ENCODE measurements at places on chromosomes 6 and 20. TPM values are rescaled to one million over a fixed set of nuclear protein-coding genes. Genes with fewer than 3 reads are reported as not detected.

DNA sequence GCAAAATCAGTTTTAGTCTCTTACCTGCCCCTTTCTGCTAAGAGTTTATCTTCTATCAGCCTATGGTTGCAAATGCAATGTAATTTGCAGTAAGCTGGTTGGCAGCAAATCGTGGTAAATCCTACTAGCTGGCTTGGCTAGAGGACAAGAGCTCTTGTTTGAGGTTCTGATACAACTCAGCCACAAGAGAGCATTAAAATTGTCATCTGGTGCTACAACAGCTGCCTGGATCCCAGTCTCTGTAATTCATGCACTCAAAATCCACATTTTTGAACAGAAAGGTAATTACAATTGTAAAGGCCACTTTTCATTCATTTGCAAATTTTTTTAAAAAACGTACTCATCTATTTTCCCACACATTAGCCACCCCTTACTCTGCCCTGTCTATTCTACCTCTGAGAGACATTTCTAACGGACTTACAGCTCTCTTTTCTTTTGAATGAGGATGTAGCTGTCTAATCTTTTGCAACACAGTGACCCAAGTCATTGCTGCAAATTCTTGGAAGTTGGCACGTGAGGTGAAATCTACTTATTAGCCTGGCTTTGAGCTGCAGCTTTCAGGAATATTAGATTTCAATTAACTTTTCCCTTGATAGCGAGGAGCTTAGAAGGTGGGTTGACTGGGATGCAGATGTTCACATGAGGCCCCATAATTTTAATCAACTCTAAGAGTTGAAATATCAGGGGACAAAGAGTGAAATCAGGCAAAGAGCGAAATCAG, 54.0 kb upstream of the FAM184A start:
- DNase-seq = no peak
- no peaks in the 10 kb centered on the region for H3K36me3 ChIP-seq
- H3K4me3 ChIP-seq = no peak overlapping the region
- no peaks in the 10 kb centered on the region for H3K4me1 ChIP-seq

GRCh38 chr20:23072892-23073586, 13.1 kb downstream of the CD93 start:
- no peak overlapping the region for H3K27ac ChIP-seq
- H3K36me3 ChIP-seq = no peaks in the 10 kb centered on the region
- H3K4me1 ChIP-seq = no peaks in the 10 kb centered on the region
- H3K4me3 ChIP-seq = no peak overlapping the region

DNA sequence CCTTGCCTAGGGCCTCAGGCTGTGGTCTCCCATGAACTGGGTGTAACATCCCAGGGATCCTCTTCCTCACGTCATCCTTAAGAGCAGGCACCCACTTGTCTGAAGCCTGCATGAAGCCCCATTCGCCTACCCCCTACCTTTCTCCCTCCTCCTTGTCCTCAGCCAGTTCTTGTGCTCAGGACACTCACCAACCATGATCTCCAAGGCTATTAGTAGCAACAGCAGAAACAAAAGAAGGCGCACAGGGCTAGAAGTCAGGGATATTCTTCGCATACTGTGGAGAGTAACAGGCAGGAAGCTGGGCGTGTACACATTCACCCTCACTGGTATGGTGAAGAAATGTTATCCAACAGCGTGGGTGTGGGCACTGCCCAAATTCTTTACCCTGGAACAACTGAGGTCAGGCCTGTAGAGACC, 7.3 kb downstream of the RAET1E start:
- DNase-seq = no peak
- H3K4me3 ChIP-seq = no peak overlapping the region
- H3K27ac ChIP-seq = no peak overlapping the region
- H3K4me1 ChIP-seq = no peaks in the 10 kb centered on the region

GRCh38 chr20:25072226-25072811, 9.6 kb downstream of the VSX1 start:
- no peaks in the 10 kb centered on the region for H3K36me3 ChIP-seq
- no peak overlapping the region for H3K27ac ChIP-seq
- no peak overlapping the region for H3K4me3 ChIP-seq
- no peak for DNase-seq

- H3K4me1 ChIP-seq = no peaks in the 10 kb centered on the region
- peak overlapping the region; percentile 17 for H3K27ac ChIP-seq
- no peaks in the 10 kb centered on the region for H3K27me3 ChIP-seq
- H3K4me3 ChIP-seq = no peak overlapping the region
These were observed 109.2 kb upstream of the ASF1A start for GRCh38 chr6:118784641-118785164.

GRCh38 chr6:166307082-166308032, 835 bp downstream of the PRR18 start:
- peaks cover 14% of the 10 kb centered on the region for H3K4me1 ChIP-seq
- H3K27ac ChIP-seq = no peak overlapping the region
- DNase-seq = no peak
- peaks cover 6% of the 10 kb centered on the region for H3K27me3 ChIP-seq

GRCh38 chr20:48722002-48722731, 105.6 kb downstream of the PREX1 start:
- no peak overlapping the region for H3K4me3 ChIP-seq
- no peaks in the 10 kb centered on the region for H3K36me3 ChIP-seq
- no peaks in the 10 kb centered on the region for H3K4me1 ChIP-seq
- DNase-seq = no peak
- no peaks in the 10 kb centered on the region for H3K27me3 ChIP-seq

- H3K4me1 ChIP-seq = no peaks in the 10 kb centered on the region
- H3K27ac ChIP-seq = no peak overlapping the region
- no peak for DNase-seq
- no peak overlapping the region for H3K4me3 ChIP-seq
- H3K27me3 ChIP-seq = no peaks in the 10 kb centered on the region
- no peaks in the 10 kb centered on the region for H3K36me3 ChIP-seq
These were observed 26.9 kb downstream of the CFAP61 start for GRCh38 chr20:20079102-20079784.

DNA sequence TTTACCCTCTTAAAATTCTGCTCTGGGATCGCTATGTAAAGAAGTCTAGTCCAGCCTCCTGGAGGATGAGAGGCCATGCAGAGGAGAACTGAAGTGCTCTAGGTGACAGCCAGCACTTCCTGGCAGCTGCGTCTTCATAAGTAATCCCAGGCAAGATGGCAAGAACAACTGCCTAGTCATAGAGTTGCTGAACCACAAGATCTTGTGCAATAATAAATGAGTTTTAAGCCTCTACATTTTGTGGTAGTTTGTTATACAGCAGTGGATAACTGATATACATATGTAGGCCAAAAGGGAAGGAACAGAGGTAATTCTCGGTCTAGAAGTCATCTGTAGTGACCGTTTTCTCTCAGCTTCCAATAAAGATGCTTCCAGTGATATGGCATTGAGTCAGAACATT, 103.8 kb upstream of the FLRT3 start:
- H3K27ac ChIP-seq = no peak overlapping the region
- DNase-seq = no peak
- H3K36me3 ChIP-seq = no peaks in the 10 kb centered on the region
- H3K27me3 ChIP-seq = no peaks in the 10 kb centered on the region

DNA sequence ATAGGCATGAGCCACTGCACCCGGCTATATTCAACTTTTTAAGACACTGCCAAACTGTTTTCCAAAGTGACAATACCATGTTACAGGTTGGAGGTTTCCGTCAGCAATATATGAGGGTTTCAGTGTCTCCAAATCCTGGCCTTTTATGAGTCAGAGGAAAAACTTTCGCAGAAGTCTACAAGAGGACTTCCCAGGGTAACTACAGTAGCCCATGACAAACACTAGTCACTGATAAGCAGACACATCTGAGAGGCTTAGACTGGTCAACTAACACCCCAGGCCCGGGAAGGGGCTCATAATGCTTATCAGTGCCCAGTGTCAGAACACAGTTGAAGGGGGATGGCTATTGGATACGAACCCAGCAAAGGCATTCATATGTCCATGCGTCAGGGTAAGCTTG, 85.4 kb downstream of the SOX4 start:
- H3K27ac ChIP-seq = peak overlapping the region; percentile 68
- H3K36me3 ChIP-seq = no peaks in the 10 kb centered on the region
- H3K4me1 ChIP-seq = no peaks in the 10 kb centered on the region
- DNase-seq = no peak

GRCh38 chr20:43894491-43894890, 20.2 kb upstream of the TOX2 start:
- H3K36me3 ChIP-seq = no peaks in the 10 kb centered on the region
- DNase-seq = no peak
- no peak overlapping the region for H3K4me3 ChIP-seq

GRCh38 chr20:63495741-63496595, 2.9 kb downstream of the EEF1A2 start:
- peaks cover 17% of the 10 kb centered on the region for H3K27me3 ChIP-seq
- no peak overlapping the region for H3K27ac ChIP-seq
- peak overlapping the region; percentile 17 for H3K4me3 ChIP-seq

GRCh38 chr6:36702656-36703055, 5.0 kb downstream of the RAB44 start:
- no peaks in the 10 kb centered on the region for H3K36me3 ChIP-seq
- H3K4me3 ChIP-seq = no peak overlapping the region
- H3K4me1 ChIP-seq = no peaks in the 10 kb centered on the region
- H3K27ac ChIP-seq = no peak overlapping the region
- DNase-seq = no peak

- no peak overlapping the region for H3K4me3 ChIP-seq
- H3K27ac ChIP-seq = peak overlapping the region; percentile 53
- peaks cover 2% of the 10 kb centered on the region for H3K4me1 ChIP-seq
These were observed 3.9 kb downstream of the PTPRK start for GRCh38 chr6:128516514-128516898.

DNA sequence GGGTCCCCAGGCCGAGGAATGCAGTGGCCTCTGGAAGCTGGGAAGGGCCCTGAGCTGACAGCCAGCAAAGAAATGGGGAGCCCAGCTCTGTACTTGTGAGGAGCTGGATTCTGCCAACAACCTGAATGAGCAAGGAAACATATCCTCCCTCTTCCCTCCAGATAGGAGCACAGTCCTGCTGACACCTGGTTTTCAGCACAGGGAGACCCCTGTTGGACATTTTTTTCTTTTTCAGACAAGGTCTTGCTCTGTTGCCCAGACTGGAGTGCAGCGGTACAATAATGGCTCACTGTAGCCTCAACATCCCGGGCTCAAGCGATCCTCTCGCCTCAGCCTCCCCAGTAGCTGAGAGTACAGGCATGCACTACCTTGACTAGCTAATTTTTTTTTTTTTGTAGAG, 21.5 kb downstream of the BMP6 start:
- no peak for DNase-seq
- H3K36me3 ChIP-seq = no peaks in the 10 kb centered on the region
- H3K4me1 ChIP-seq = no peaks in the 10 kb centered on the region

- DNase-seq = peak; percentile 40
- H3K27me3 ChIP-seq = no peaks in the 10 kb centered on the region
- no peak overlapping the region for H3K27ac ChIP-seq
- H3K4me1 ChIP-seq = no peaks in the 10 kb centered on the region
These were observed 312.5 kb downstream of the EYA4 start for GRCh38 chr6:133553652-133554051.

- no peaks in the 10 kb centered on the region for H3K36me3 ChIP-seq
- H3K4me1 ChIP-seq = no peaks in the 10 kb centered on the region
- no peak for DNase-seq
- no peaks in the 10 kb centered on the region for H3K27me3 ChIP-seq
- no peak overlapping the region for H3K4me3 ChIP-seq
These were observed 25.6 kb upstream of the ID4 start for GRCh38 chr6:19811397-19812079.

DNA sequence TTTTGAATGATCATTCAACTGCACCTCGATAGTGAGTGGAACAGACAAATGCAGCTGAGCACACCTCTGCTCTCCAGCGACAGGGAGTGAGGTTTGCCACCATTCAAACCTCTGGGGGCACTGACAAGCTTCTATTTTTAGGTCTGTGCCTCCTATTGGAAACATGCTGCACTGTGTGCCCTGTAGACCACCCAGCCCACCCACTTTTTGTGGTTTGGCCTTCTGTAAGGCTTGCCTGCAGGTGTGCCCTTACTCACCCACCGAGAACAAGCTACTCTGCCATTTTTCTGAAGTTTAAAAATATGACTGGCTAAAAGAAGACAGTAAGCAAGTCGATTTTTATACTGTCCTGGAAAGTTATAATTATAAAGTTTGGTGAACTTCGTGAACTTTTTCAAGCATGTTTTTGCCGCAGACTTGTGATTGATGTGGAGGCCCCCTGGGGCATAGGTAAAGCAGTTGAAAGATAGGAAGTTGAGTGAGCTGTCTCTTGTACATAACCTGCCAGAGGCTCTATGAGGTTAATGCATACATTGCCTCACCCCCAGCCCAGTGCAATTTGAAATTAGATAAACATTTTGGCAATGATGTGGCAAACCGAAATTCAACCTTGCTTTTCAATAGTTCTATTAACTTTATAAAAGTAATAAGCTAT, 53.8 kb downstream of the ADGRG6 start:
- no peak for DNase-seq
- no peaks in the 10 kb centered on the region for H3K36me3 ChIP-seq
- H3K4me1 ChIP-seq = no peaks in the 10 kb centered on the region
- H3K4me3 ChIP-seq = no peak overlapping the region
- no peak overlapping the region for H3K27ac ChIP-seq

DNA sequence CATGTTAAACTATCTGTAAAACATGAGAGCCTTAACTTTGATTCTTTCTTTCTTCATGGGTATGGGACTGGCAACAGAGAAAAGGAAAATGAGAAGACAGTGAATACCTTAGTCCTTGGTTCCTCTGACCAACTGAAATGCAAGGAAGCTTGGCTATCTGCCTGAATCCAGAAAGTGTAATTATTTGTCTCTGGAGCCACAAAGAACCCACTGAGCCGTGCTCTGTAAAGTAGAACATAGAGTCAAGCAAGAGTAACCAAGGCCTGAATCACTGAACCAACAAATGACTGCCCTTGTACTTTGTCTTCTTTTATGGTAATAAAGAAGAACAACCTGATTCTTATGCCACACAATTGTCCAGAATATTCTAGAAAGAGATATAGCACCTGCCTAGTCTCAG, 27.6 kb downstream of the PKHD1 start:
- H3K4me3 ChIP-seq = no peak overlapping the region
- no peaks in the 10 kb centered on the region for H3K4me1 ChIP-seq
- H3K27ac ChIP-seq = no peak overlapping the region
- no peaks in the 10 kb centered on the region for H3K36me3 ChIP-seq
- DNase-seq = no peak

ZNF334 gene
- 5.0 TPM for total RNA-seq

GPSM3 gene
- total RNA-seq = 3.5 TPM

SOX18 gene
- 16.7 TPM for total RNA-seq

SLC17A1 gene
- total RNA-seq = not detected

STX11 gene
- total RNA-seq = 6.2 TPM

TMEM170B gene
- total RNA-seq = 15.3 TPM

SLC24A3 gene
- 16.4 TPM for total RNA-seq

OARD1 gene
- total RNA-seq = 19.1 TPM

PEX7 gene
- 21.5 TPM for total RNA-seq

LY6G6C gene
- total RNA-seq = 1.4 TPM

CDSN gene
- total RNA-seq = not detected

TRIM10 gene
- not detected for total RNA-seq

SYCP2 gene
- total RNA-seq = 22.5 TPM

BNIP5 gene
- not detected for total RNA-seq

All from uterus (tissue), 4 donors.